Muscle of leg (tissue), 16 donors: ENCODE measurements at places on chromosomes 1 and 21. TPM values are rescaled to one million over a fixed set of nuclear protein-coding genes. Genes with fewer than 3 reads are reported as not detected.

DNA sequence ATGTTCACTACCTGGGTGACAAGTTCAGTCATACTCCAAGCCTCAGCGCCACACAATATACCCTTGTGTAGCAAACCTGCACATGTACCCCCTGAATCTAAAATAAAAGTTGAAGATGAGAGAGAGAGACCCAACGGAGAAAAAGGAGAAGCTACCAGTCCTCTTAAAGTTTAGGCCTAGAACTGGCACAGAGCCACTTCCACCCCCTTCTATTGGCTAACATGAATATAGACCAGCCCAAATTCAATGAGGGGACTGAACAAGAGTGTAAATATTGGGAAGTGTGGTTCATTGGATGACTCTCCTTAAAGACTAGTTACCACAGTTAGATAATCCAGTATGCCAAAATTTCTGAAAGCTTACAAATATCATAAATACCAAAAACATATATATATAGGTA lies 139.9 kb upstream of the ATP1B1 start:
- no peak for DNase-seq

DNA sequence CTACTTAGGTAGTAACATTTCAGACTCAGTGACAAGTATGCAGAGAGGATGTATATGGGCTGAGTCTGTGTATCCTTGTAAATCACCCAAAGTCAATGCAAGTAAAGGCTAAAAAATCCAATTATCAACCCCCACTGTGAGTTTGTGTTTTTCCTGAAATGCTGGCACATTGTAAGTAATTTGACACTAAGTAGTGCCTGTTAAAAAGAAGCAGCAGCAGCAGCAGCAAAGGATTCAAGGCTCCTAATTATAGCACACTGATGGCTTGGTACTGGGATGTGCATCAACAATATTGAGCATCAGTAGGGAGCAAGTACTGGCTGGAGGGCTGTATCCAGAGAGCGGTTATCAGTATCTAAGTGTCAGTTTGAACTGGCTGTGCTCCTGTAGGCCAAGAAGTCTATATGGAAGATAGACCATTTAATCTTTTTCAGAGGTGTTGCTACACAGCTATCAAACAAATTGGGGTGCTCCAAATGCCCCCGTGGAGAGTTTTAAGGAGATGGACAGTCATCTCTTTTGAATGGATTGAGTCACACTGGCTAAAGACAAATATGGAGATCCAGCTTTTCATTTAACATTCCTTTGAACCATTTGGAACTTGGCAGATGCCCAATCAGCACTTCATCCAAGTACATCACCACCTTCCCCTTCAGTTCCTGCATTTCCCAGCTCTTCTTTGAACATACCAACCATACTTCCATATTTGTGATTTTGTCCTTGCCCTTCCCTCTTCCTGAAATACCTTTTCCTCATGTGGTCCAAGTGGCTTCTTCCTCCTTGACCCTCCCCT lies 241.2 kb upstream of the ST6GALNAC5 start:
- no peak for DNase-seq

DNA sequence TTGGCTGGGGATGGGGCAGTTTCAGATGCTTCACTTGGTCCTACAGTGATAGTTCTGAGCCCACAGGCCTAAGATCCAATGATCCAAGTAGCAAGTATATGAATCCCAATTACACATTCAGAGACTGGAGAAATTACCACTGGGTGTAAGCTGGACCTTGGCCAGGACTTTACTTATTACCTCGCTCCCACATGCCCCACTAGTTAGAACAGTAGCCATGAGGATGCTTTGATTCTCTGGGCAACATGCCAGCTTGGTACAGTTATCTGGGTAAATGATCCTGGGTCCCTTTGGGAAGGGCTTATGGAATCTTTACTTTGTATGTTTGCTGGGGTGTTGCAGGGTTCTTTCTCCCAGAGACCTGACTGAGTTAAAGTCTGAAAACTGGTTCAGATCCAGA lies 5.0 kb upstream of the FCAMR start:
- DNase-seq, result no peak

GRCh38 chr1:4792565-4792964 lies 138.2 kb downstream of the AJAP1 start:
- no peak for DNase-seq

ADORA3 gene
- total RNA-seq, result 0.58 TPM

- no peak for DNase-seq
Observed at GRCh38 chr21:41707231-41707959, 59.5 kb downstream of the RIPK4 start.

- DNase-seq, result no peak
Observed at GRCh38 chr1:10561497-10561896, 86.7 kb downstream of the PEX14 start.

DNA sequence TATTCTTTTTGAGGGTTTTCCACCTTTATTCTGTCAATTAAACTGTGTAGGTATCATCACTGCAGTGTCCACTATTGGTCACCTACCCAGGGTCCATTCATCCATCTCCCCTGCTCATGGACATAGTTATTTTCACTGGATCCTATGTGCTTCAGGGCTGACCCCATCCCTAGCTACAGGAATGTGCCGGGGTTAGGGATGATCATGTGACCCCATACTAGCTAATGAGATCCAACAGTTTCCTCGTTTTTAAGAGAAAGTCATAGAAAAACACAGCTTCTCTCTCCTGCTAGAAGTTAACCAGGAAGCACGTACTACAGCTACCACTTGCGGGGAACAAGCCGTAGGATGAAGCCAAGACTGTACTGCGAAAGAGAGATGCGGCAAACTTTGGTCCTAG lies 19.6 kb downstream of the PTGER3 start:
- no peak for DNase-seq

FLG2 gene
- not detected for total RNA-seq

DNA sequence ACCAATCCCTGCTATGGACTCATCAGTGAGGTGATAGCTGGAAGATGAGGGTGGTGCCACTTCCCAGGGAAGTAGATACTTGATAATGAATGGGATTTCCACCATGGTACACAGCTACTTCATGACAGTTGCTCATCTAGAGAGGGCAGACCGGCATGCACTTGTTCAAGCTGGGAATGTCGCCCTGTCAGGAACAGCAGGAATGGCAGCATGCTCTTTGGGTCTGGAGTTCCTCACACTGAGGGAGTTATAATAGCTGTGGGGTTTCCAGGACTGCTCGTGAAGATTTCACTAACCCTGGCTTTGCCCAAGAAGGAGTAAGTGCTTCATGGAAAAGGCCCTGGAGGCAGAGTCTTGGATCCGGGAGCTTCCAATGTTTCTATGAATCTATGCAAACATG lies 129.2 kb downstream of the PSMG1 start:
- no peak for DNase-seq

SLC6A17 gene
- 0.04 TPM for total RNA-seq

DNA sequence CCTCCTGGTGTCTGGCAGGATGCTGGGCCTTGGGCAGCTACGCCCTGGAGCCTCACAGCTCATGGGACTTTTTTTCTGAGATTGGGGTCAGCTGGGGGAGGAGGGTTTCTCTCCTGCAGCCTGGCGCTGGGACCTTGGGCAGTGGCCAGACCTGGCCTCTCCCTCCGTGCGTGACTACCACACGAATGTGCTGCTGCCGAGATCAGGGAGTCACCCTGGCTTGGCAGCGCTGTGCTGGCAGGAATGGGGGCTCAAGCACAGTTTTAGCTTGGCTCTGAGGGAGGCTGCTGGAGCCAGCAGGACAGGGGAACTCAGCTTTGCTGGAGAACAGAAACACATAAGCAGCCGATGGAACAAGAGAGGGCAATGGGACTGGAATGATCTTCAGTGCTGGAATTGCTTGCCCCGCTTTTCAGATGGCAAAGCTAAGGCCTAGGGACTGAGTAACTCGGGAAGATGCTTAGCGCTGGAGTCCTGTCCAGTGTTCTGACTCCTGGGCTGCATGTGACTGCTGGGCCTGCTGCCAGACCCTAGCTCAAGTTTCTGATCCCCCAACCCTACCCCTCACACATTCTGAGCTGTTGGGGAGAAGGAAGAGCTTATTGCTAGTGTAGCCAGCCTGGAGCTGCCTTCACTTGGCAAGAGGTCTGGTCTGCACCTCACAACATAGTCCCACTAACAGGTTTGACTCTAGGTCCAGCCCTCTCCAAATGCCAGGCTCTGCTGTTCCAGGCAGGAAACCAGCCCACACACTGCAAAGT lies 69.9 kb downstream of the NAV1 start:
- DNase-seq, result peak; percentile 34

GRCh38 chr1:150469291-150469690 lies 17.9 kb upstream of the TARS2 start:
- no peak for DNase-seq

- DNase-seq, result no peak
Observed at GRCh38 chr1:18681423-18681835, 50.8 kb downstream of the PAX7 start.

TFF2 gene
- total RNA-seq, result not detected

CD84 gene
- 2.0 TPM for total RNA-seq

- no peak for DNase-seq
Observed at GRCh38 chr1:208251015-208251414, 6.8 kb upstream of the PLXNA2 start.

GRCh38 chr1:234722270-234722704 lies 112.3 kb upstream of the IRF2BP2 start:
- no peak for DNase-seq

DNA sequence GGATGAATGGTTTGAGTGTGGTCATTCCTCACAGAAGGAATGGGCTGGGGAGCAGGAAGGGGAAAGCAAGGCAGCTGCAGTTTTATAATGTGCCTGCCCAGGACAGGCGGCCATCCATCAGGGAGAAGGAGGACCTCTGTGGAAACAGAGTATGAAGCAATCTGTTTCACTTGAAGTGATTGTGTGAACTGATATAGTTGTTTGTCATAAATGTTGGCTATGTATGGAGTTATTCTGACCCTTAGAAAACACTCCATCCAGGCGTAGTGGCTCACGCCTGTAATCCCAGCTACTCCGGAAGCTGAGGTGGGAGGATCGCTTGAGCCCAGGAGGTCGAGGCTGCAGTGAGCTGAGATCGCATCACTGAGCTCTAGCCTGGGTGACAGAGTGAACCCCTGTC lies 46.5 kb downstream of the NENF start:
- DNase-seq, result no peak

DNA sequence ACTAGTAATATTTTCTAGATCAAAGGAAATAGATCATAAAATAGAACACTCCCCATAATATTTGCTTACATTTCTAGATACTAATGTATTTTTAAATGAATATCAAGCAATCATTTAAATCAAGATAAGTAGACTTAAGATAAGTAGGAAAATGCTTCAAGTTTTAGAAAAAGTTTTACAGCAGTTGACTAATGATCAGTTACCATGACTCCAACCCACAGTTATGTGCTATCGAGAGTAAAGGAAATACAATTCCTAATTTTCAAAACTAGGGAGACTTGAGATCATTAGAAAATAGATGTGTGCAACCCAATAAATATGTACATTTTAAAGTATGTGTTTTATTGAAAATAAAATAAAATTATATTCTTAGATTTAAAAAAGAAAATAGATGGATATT lies 95.0 kb downstream of the DENND1B start:
- DNase-seq, result no peak

SLC6A9 gene
- 1.6 TPM for total RNA-seq

GRCh38 chr21:15256996-15257395 lies 192.2 kb upstream of the NRIP1 start:
- DNase-seq, result peak; percentile 56

OSCP1 gene
- 7.0 TPM for total RNA-seq

- no peak for DNase-seq
Observed at GRCh38 chr1:79781261-79781660, 774.7 kb upstream of the ADGRL4 start.

DNA sequence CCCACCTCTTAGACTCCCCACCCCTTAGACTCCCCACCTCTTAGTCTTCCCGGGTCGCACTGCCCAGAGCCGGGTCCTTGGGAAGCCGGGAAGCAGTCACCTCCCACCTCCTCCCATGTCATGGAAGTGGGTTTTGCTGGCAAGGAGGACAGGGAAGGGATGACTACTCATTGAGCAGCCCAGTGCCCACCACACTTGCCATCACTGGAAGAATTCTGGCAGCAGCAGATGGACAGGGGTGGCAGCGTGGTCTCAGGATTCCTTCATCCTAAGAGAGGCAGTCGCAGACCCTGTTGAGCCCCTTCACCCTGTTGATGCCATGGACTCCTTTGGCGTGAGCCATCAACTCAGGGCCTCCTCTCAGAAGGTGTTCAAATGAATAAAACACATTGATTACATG lies 140.8 kb downstream of the PGBD5 start:
- no peak for DNase-seq

GRCh38 chr1:32181065-32181464 lies 1.6 kb downstream of the TXLNA start:
- no peak for DNase-seq

TCEA3 gene
- total RNA-seq, result 245 TPM

NID1 gene
- 92.3 TPM for total RNA-seq

LGR6 gene
- 0.09 TPM for total RNA-seq
